GM12878 (cell line): ENCODE measurements at places on chromosomes 11 and 22.

DNA sequence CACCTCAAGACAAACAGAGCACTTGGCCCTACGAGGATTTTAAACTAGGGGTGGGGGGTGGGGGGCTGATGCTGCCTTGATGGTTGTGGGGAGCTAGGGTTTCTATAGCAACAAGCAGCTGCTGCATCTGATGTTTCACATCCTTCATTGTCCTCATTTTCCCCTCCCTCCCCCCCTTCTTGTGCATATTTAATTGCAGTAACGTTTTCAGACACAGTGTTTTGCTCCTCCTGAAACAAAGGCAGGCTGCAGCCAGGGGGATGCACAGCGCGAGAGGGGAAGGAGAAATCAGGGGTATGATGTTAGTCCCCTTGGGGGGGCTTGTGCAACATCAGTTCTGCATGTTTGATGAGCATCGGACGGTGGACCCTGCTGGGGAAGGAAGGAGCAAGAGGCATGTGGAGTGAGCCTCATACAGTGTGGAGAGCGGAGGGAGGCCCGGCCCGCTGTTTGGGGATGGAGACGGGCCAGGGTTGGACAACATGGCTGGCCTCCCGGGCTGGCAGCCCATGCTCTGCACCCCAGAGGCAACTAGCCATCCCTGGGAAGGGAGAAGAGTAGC lies 208.3 kb downstream of the CEP164 start:
- no peak for DNase-seq

- no peak for DNase-seq
Observed at GRCh38 chr11:9158898-9159391, 67.5 kb upstream of the SCUBE2 start.

DNA sequence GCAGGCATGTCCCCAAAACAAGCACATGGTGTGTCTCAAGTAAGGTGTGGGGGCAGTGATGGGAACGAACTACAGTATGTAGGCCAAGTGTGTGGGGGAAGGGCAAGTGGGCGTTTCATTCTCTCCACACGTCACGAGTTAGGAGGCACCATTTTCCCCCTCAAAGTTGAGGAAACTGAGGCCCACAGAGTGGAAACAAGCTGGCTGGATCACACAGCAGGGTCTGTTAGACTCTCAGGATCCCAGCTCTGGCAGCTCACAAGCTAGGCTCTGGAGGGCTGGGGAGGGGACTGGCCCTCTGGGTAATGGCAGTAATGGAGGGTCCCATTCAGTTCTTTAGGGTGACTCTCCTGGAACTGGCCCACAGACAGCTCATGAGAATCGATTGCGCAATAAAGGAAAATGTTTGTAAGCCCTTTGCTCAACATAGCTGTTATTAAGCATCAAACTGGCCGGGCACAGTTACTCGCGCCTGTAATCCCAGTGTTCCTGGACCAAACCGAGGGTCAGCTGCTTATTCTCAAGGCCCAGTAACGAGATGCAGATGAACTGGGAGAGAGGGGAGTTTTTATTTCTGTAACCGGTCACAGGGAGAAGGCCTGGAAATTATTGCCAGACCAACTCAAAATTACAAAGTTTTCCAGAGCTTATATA lies 24.1 kb upstream of the TUB start:
- no peak for DNase-seq

DNA sequence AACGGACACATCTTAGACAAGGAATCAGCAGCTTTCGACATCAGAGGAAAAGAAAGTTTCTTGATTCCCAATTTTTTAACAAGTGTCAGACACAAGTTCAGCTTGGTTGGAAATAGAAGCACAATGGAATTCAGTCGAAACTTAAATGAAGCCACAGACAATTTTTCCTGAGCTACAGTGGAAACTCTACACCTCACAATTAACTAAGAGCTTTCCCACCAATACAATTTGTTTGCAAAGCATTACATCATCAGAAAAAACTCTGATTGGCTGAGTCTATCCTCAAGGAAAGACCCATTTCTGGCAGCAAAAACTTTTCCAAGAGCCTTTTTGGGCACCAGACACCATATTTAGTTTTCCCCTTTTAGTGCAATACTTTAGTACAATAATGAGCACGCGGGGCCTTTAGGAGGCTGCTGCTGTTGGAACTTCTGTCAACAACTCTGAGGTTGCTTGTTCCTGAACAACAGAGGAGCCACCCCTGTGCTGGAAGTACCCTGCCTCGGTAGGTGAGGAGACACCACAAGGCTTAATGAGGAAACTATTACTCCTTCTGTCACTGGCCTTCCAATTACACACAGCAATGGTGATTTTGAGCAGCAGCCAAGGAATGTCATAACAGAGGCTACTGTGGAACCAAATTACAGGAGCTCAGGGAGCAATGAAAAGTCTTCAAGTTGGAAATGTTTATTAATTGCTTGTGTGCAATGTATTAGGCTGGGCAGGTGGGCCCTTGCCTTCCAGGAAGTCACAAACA lies 61.9 kb upstream of the BARX2 start:
- DNase-seq = no peak

DNA sequence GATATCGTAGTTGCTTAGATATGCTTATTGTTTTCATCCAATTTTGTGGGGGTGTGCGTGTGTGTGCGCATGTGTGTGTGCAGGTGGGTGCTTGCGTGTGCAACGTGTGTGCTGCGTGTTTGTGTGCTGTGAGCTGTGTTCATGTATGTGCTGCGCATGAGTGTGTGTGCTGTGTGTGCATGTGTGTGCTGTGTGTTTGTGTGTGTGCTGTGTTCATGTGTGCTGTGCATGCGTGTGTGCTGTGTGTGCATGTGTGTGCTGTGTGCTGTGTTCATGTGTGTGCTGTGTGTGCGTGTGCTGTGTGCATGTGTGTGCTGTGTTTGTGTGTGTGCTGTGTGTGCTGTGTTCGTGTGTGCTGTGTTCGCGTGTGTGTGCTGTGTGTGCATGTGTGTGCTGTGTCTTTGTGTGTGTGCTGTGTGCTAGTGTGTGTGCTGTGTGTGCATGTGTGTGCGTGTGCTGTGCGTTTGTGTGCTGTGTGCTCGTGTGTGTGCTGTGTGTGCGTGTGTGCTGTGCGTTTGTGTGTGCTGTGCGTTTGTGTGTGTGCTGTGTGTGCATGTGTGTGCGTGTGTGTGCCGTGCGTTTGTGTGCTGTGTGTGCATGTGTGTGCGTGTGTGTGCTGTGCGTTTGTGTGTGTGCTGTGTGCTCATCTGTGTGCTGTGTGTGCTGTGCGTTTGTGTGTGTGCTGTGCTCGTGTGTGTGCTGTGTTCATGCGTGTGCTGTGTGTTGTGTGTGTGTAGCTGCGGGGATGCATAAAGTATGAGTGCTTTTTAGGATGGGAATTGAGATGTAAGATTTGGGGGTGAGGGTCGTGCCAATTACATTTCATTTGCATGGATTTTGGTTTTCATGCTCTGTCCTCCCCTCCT lies 7.6 kb downstream of the IGF2 start:
- DNase-seq = no peak

DNA sequence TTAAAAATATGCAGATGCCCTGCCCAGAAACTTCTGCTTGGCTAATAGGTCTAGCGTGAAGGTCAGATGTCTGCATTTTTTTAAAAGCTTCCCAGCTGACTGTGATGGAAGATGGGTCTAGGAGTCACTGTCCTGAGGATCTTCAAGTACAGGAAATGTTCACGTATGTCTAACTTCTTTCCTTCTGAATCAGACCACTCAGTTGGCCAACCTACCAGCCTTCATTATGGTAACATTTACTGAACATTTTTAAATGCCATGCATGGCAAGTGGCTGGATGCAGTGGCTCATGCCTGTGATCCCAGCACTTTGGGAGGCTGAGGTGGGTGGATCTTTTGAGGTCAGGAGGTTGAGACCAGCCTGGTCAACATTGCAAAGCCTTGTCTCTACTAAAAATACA lies 1.1 kb upstream of the PRG2 start:
- DNase-seq = no peak

DNA sequence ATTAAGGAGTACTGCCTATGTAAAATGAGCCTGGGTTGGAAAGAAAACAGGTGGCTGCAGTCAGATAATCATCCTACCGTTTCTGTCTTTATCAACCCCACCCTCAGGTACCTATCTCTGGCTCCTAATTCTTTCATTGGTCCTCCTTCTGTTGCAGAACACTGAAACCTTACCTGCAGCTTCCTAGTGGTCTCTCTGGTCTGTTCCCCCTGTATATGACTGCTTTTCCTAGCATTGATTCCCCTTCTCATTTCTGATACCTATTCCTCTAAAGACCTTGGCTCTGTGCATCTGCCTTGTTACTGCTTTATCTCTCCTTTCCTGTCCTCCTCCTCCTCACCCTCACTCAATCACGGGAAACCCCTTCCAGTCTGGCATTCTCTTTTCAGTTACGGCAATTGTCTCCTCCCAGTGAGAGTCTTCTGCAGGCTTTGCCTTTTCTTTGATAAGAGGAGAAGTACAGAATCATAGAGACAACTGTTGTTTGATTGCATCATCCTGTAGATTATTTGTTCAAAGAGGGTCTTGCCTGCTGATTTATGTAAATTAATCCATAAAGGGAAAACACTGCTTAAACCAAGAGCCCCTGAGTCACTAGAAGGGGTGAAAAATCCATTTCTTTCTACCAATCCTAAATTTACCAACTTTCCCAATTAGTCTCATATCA lies 301.2 kb downstream of the AASDHPPT start:
- no peak for DNase-seq

DNA sequence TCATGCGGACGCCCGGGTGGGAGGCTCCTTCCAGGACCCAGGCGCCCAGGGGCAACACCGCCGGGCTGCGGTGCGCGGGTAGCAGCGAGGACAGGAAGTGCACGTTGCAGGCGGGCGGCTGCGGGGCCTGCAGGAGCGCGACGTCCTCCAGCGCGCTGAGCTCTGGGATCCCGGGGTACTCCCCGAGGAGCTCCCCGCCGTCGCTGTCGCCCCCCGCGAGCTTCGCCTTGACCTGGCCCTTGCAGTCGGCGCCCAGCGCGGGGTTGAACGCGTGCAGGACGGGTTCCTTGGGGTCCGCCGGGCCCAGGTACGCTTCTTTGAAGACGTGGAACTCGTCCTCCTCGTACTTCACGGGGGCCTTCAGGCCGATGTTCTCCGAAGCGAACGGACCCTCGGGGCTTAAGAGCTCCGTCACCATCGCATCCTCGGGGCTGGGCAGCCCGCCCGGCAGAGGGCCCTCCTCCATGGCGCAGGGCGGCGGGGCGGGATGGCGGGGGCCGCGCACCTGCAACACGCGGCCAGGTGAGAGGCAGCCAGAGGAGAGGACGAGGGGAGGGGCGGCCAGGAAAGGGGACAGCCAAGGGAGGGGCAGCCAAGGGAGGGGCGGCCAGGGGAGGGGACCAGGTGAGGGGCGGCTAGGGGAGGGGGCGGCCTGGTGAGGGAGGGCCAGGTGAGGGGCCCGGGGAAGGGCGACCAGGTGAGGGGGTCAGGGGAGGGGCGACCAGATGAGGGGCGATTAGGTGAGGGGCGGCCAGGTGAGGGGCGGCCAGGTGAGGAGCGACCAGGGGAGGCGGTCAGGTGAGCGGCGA lies 921 bp downstream of the TESMIN start:
- DNase-seq = no peak

- DNase-seq = no peak
Observed at GRCh38 chr22:36982136-36982535, 37.1 kb downstream of the TST start.

GRCh38 chr11:6156628-6157359 lies 13.3 kb downstream of the OR52B2 start:
- no peak for DNase-seq

- DNase-seq = no peak
Observed at GRCh38 chr11:70552167-70553150, 154.1 kb downstream of the CTTN start.

DNA sequence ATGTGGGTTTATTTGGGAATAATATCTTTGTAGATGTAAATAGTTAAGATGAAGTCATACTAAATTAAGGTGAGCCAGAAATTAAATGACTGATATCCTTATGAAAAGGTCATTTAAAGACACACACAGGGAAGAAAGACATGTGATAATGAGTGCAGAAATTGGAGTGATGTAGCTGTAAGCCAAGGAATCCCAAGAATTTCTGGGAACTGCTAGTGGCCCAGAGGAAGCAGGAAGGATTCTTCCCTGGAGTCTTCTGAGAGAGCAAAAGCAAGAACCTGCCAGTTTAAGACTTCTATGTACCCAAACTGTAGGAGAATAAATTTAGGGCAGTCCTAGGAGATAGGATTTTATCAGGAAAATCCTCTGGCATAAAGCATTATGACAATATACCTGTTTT lies 66.9 kb downstream of the LRRC4C start:
- no peak for DNase-seq

DNA sequence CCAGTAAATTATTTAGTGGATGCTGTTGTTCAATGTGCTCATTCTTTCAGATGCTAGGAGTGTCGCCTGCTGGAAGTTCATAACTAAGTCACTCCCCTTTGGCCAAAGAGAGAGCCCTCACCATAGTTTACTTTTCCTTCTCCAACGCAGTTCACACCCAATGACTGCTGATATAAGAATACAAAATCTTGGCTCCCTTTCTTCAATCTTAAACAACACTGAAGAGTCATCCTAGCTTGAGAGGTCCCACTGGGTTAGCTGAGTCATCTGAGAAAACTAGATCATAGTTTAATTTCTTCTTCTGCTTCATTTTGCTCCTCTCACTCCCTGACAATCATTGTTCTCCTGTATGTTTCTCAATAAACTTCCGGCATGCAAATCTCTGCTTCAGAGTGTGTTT lies 5.4 kb upstream of the OR52L1 start:
- no peak for DNase-seq

GRCh38 chr22:39129746-39130145 lies 22.7 kb downstream of the CBX7 start:
- DNase-seq = no peak

GRCh38 chr22:21443057-21443734 lies 24.0 kb upstream of the TMEM191C start:
- no peak for DNase-seq

DNA sequence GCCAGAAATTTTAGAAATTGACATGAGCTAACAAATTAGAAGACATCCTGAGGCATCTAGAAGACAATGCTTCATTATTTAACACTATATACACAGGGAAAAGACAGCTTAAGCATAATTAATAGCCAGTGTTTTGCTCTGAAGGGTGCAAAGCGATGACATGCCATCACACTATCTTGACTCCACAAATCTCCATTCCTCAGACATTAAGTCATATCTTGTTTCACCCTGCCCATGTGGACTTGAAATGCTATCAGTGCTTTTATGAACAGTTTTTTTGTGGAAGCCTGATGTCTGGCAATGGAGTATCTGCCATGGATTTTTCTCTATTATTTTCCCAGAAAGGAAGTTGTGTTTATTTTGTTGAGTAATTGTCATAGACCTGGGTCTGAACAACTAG lies 2.3 kb downstream of the CARD18 start:
- no peak for DNase-seq

DNA sequence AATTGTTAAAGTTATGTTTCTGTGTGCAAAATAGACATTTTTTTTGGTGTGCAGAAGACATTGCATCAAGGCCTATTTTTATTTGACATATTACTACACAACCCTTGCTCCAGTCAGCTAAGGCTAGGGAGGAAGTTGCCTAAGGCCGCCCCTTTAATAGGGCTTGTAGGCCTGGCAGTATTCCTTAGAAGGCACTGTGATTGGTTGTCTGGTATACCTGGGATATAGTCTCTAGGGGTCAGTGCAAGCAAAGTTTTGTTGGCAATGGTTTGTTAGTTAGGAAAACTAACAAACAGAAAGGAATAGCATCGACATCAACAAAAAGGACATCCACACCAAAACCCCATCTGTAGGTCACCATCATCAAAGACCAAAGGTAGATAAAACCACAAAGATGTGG lies 16.9 kb downstream of the CCDC15 start:
- DNase-seq = no peak
